Common myeloid progenitor, CD34-positive (primary cell): ENCODE measurements at places on chromosomes 5 and 9.

- DNase-seq, result no peak
- H3K4me1 ChIP-seq, result peaks cover 4% of the 10 kb centered on the region
- no peaks in the 10 kb centered on the region for H3K27me3 ChIP-seq
- no peak overlapping the region for H3K4me3 ChIP-seq
- no peak overlapping the region for H3K27ac ChIP-seq
These were observed 206.3 kb downstream of the EFNA5 start for GRCh38 chr5:107464416-107464815.

DNA sequence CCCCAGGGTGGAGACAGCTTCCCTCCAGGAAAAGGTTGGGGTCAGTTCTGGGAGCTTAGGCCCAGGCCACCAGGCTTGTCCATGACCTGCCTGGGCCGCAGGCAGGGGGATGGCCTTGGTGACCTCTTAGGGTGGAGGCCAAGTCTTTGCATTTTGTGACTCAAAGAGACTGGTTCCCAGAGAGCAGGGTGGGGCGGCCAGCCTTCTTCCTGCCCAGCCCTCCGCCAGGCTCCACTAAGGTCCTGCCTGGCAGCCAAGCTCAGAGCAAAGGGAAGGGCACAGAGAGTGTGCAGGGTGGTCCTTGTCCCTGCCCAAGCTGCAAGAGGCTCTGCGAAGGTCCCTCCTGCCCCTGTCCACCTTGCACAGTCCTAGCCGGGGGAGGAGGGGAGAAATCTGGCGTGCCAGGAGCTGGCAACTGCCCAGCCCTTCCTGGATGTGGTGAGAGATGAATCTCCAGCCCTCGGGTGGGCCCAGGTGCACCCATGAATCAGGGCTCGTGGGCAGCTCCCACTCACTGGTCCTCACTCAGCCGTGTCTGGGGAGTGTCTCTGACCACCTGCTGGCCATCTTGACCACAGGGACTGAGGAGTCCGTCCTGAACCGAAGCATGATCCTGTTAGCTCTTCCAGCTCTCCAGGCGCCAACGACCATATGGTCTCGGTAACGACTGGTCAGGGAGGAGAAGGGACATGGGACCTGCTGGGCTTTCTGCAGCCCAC, 2.3 kb upstream of the PTGDS start:
- H3K27ac ChIP-seq, result no peak overlapping the region
- peaks cover 40% of the 10 kb centered on the region for H3K4me1 ChIP-seq
- no peaks in the 10 kb centered on the region for H3K36me3 ChIP-seq
- no peaks in the 10 kb centered on the region for H3K27me3 ChIP-seq
- no peak overlapping the region for H3K4me3 ChIP-seq

GRCh38 chr5:2725980-2726765, 25.3 kb downstream of the IRX2 start:
- no peak for DNase-seq
- H3K4me3 ChIP-seq, result no peak overlapping the region
- H3K27ac ChIP-seq, result no peak overlapping the region

- no peak overlapping the region for H3K4me3 ChIP-seq
- H3K27me3 ChIP-seq, result peaks cover 77% of the 10 kb centered on the region
- no peak overlapping the region for H3K27ac ChIP-seq
- H3K36me3 ChIP-seq, result no peaks in the 10 kb centered on the region
- no peak for DNase-seq
These were observed 1.0 kb downstream of the GLDC start for GRCh38 chr9:6644346-6645104.

- no peak overlapping the region for H3K4me3 ChIP-seq
- no peaks in the 10 kb centered on the region for H3K27me3 ChIP-seq
- no peaks in the 10 kb centered on the region for H3K4me1 ChIP-seq
- H3K27ac ChIP-seq, result no peak overlapping the region
These were observed 382.4 kb downstream of the TMEM167A start for GRCh38 chr5:82694711-82695285.

GRCh38 chr9:83413367-83413766, 124.8 kb downstream of the FRMD3 start:
- no peak overlapping the region for H3K27ac ChIP-seq
- no peaks in the 10 kb centered on the region for H3K36me3 ChIP-seq
- no peaks in the 10 kb centered on the region for H3K27me3 ChIP-seq
- DNase-seq, result no peak

DNA sequence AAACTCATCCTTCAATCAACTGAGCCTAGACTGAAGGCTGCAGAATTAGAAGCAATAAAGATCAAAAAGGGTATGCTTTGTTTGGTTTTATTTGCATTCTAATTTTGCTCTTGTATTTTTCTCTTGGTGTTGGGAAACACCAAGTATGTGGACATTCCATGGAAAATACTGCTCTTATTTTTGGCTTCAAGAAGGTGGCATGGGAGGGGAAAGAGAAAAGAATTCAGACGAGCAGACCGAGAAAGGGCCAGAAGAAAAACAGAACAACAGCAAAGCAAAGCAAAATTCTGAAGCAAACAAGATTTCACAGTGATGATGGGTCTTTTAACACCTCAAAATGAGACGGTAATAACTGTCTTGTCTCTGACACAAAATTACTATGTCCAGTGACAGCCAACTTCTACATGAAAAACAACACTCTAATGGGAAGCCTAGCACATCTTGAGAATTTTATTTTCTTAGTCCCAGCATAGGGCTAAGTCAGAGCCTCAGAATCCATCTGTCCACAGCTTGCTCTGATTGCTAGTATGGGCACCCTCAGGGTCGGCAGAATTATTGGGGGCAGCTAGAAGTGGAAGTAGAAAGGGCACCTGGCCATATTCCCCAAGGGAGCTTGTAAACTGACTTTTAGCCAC, 26.8 kb downstream of the FREM1 start:
- no peaks in the 10 kb centered on the region for H3K36me3 ChIP-seq
- H3K27ac ChIP-seq, result no peak overlapping the region
- H3K4me1 ChIP-seq, result no peaks in the 10 kb centered on the region
- H3K27me3 ChIP-seq, result no peaks in the 10 kb centered on the region

- peaks cover 3% of the 10 kb centered on the region for H3K4me1 ChIP-seq
- DNase-seq, result no peak
- H3K27ac ChIP-seq, result no peak overlapping the region
- no peak overlapping the region for H3K4me3 ChIP-seq
- H3K36me3 ChIP-seq, result no peaks in the 10 kb centered on the region
These were observed 5.7 kb downstream of the MEGF10 start for GRCh38 chr5:127296321-127296720.
